Motor neuron (in vitro differentiated cells): ENCODE measurements at places on chromosomes 12 and 14.

- ATAC-seq: peak; percentile 90
Observed at GRCh38 chr12:78209846-78210505, 379.3 kb downstream of the NAV3 start.

DNA sequence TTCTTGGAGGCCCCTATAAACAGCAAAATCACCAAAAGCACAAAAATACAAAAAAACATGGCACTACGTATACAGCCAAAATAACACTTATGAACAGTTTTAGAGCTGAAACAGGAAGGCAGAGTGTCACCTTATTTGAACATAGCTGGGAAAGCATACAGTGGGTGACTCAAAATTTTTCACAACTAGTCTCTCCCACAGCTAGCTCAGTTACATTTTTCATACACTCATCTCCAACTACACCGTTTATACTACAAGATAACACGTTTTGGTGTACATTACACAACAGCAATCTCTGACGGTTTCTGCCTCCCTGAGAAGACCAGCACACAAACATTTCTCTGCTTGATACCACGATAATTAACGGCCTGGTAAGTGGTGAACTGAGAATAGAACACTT lies 2.9 kb downstream of the RAD52 start:
- ATAC-seq: no peak

- ATAC-seq: no peak
Observed at GRCh38 chr12:125129591-125130255, 64.5 kb downstream of the AACS start.

- ATAC-seq: no peak
Observed at GRCh38 chr14:106442857-106443256, 916.5 kb downstream of the TMEM121 start.

DNA sequence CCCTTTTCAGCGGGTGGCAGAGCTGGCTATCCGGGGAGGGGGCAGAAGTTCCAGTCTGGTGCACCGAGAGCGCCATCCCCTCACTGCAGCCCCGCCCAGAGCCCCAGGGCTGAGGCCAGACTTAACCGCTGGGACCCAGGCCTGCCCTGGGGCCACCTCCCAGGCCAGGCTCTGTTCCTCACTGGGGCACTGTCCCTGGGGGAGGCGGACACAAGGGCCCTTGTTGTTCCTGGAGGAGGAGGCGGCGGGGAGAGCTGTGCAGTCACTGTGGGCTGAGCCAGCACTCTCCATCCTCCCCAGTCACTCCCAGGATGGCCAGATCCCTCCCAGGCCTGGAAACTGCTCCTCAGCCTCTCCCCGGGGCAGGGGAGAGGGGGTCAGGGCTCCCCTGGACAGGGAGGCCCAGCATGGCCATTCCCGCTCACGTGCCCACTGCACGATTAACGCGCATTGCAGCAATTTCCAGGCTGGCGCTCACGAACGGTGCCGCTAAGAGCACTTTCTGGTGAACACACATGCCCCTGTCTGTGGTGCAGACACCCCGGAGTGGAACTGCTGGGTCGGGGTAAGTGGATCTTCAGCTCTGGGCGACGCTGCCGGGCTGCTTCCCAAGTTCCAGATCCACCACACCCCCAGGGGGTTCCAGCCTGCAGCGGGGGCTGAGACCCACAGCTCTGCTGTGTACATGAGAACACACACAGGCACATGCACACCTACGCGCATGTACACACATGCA lies 89.8 kb upstream of the SFSWAP start:
- ATAC-seq: no peak

DNA sequence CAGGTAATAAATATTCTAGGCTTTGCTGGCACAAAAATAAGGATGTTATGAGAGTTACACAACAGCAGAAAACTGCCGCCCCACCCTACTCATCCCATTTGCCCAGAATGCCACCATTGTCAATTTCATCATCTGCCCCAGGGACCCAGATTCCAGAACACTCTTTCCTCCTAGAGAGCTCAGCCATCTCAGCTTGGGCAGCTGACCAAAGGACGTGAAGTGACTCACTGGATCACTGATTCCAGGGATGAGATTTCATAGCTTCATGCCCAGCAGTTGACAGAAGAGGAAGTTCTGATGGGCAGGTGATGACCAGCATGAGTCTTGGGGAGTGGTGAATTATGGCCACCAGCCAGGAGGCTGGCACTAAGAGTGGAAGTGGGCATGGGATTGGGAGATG lies 450.3 kb downstream of the RMST start:
- no peak for ATAC-seq

GRCh38 chr12:67410667-67411067 lies 141.5 kb downstream of the CAND1 start:
- no peak for ATAC-seq

GRCh38 chr12:22255097-22255496 lies 79.4 kb downstream of the ST8SIA1 start:
- peak; percentile 66 for ATAC-seq

- no peak for ATAC-seq
Observed at GRCh38 chr12:60494244-60494643, 898.4 kb downstream of the SLC16A7 start.

DNA sequence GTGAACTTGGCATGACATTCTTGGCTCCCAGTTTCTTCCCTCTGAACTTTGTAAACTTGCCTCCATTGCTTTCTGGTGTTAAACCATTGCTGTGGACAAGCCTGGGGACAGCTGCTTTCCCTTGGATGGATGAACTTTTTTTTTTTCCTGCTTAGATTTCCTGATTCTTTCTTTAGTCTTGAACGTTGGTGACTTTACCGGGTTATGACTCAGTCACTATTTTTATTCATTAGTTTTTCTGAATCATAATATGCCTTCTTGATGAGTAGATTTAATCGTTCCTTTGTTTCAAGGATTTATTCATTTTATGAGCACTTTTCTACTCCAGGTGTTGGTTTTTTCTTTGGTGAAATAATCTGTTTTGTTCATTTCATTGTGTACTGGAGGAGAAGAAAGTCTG lies 155.0 kb upstream of the RTL1 start:
- ATAC-seq: no peak

GRCh38 chr14:83289896-83290295 lies 1756.2 kb upstream of the SEL1L start:
- ATAC-seq: no peak

GRCh38 chr12:124438437-124439056 lies 128.9 kb downstream of the NCOR2 start:
- no peak for ATAC-seq

GRCh38 chr12:128313931-128314330 lies 47.0 kb downstream of the TMEM132C start:
- no peak for ATAC-seq

GRCh38 chr14:61555056-61555838 lies 140.1 kb upstream of the HIF1A start:
- ATAC-seq: no peak

DNA sequence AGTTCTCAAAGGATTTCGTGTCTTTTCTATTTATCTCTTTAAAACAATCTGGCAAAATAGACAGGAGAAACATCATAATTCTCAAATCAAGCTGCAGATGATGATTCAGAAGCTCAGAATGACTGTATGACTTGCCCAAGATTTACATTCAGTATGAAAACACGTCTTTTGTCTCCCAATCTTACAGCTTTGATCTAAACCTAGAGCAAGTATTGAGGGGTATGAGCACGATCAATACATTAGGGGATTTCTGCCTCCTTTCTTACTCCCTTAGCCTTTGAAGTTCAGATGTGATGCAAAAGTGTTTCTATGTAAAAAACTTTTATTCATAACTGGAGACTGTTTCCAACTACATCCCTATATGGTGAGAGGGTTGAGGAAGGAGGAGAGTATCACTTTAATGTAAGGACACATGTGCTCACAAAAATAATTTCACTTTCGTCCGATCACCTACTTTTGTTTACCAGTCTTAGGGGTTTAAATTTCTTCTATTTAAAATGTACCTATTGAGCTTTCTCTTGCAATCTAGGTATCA lies 454.8 kb downstream of the TMTC2 start:
- no peak for ATAC-seq

- ATAC-seq: no peak
Observed at GRCh38 chr14:91311284-91311662, 66.8 kb upstream of the GPR68 start.

DNA sequence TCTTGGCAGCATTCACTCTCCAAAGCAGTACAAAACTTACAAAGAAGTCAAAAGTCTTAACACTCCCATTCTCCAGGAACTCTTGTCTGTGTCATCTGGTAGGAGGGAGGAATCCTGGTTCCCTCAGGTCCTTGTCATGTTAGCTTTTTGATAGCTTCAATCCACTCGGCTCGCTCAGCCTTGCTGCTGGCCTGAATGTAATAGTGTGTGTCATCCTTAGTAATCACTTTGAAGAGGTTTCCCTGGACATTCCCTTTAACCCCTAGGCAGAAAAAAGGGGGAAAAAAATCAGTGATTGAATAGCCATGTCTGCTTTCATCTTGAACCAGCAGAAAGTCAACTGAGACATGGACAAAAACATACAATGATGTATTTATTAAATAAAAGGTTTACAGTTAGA lies 24.8 kb downstream of the PLEK2 start:
- no peak for ATAC-seq

DNA sequence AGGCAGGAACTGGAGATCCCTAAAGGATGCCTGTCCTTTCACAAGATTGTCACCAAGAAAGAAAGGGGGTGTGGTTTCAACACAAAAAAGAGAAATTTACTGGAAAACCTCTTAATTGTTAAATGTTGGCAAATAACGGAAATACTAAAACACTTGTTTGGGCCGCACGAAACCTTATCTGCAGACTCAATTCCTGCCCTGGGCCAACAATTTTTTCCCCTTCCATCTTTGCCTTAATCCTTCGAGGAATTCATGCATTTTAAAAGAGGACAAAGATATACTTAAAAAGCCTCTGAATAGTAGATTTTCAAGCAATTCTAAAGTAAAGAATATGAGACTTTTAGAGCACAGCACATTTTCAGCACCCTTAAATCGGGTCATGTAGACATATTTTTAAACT lies 366.2 kb downstream of the DUSP6 start:
- no peak for ATAC-seq

GRCh38 chr12:125996443-125996842 lies 931.2 kb downstream of the AACS start:
- no peak for ATAC-seq

DNA sequence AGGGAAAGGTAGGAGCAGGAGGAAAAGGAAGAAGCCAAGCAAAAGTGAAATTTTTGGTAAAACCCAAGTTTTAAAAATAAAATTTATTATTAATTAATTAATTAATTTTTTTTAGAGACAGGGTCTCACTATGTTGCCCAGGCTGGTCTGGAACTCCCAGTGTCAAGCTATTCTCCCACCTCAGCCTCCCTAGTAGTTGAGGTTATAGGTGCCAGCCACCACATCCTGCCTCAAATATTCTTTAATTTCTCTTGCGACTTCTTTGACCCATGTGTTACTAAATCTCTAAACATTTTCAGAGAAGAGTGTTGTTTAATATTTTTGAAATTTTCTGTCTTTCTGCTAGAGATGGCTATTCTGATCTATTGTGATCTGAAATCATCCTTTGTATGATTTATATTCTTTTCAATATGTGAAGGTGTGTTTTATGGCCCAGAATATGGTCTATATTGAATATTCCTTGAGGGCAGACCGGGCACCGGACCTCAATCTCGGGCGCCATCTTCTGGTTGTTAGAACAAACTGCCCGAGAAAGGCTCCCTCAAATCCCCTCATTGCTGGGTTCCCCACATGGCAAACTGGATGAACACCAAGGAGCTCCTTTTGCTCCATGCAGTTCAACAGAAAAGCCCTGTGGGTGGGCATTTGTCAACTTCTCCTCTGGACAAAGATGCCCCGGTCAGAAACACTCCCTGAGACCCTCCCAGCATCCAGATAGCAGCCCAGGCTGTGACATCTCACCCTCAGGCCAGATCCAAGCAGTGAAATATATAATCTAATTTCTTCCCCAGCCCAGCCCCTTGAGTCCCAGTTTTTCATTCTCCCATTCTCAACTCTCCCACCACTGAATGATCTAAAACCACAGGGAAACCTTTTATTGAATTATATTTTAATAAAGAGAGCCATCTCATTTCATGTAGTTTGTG lies 110.5 kb downstream of the ASCL4 start:
- peak; percentile 79 for ATAC-seq

- no peak for ATAC-seq
Observed at GRCh38 chr12:116155383-116155782, 122.1 kb downstream of the MED13L start.

- peak; percentile 56 for ATAC-seq
Observed at GRCh38 chr12:2958432-2959191, 585 bp upstream of the TEAD4 start.

DNA sequence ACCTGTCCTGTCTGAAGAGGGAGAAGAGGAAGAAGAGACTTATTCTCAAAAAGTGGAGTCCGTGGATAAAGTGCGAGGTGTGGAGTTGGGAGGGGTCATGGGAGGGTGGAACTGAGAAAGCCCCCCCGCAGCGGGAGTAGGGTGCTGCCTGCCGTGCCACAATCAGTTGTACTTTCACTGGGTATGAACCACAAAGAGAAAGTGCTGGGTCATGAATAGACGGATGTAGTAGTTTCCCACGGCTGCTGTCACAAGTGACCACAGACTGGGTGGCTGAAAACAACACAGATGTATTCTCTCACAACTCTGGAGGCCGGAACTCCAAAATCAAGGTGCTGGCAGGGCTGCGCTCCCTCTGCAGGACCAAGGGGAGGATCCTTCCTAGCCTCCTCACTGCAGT lies 5.5 kb downstream of the DNAH10 start:
- ATAC-seq: no peak

DNA sequence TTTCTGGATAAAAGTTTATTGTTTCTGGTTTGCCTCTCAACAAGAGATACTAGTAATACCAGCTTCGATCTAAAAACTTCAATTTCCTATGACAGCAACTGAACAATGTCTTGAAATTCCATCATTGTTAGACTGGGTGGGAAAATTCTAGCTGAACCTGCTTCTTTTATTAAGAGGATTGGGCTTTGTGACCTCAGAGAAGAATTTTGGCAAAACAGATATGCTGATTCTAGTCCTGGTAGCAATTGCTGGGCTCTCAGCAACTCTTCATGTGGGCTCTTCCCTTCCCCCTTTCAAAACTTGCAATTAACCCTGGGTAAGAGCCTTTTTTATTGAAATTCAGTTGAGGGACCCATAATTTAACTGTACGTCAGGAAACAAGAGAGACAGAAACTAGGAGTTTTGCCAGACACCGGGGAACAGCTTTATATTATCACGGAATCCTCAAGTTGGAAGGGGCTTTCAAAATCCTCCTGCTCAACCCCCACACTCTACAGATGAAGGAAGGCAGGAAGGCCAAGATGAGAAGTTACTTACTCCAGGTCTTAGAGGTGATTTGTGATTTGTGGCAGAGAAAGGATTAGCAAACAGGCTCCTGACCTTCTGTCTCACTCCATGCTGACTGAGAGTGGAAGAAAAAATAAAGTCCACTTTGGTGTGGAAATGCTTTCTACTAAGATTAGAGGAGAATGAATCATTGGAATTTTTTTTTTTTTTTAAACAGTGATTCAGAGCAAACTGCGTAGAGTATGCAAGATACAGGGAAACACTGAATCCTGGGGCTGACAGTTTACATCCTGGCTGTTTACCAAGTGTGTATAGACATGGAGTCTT lies 239.0 kb upstream of the ATP2B1 start:
- ATAC-seq: peak; percentile 56
